ENCODE measurements at places on chromosomes 1 and 21. TPM values are rescaled to one million over a fixed set of nuclear protein-coding genes. Genes with fewer than 3 reads are reported as not detected.
A peak's percentile ranks its signal among the peaks of the same experiment; 100 is the strongest.

The GABPA gene
- 23.3 TPM for total RNA-seq

The CD53 gene
- not detected for total RNA-seq

DNA sequence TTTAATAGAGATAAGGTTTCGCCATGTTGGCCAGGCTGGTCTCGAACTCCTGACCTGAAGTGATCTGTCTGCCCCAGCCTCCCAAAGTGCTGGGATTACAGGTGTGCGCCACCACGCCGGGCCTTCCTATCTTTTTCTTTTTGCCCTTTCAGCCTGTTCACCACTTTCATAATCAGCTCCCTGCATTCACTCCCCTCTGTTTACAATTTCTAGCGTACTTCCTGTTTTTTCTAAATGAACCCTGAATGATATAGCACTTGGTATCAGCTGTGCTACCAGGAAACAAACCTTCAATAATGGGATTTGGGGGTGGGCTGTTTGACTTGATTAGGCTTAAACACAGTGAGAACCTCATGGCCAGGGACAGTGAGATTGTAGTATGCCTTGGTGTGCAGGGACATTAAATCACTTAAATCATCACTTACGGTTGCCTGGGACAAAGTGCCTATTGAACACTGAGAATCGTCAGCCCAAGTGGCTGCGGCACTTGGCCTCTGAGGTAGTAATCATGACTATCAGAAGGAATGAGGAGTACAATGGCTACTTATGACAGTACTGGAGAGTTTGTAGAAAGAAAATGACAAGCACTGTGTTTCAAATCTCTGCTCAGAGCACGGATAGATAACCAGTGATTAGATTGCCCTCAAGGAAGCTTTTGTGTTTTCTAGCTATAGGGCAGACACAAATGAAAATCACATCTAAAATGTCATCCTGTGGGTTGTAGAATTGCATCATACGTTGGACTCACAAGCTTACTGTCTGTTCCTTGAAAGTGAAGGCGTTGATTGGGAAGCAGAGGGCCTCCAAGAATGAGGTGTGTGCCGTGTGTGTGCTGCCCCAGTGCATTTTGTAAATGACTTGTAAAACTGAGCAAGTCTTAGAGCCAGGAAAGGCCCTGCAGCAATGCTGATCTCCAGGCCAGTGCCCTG, 661.8 kb downstream of the MATN1 start:
- H3K27me3 ChIP-seq: no peaks in the 10 kb centered on the region
- no peak overlapping the region for H3K4me3 ChIP-seq
- peak overlapping the region; percentile 17 for H3K27ac ChIP-seq
- no peaks in the 10 kb centered on the region for H3K36me3 ChIP-seq

DNA sequence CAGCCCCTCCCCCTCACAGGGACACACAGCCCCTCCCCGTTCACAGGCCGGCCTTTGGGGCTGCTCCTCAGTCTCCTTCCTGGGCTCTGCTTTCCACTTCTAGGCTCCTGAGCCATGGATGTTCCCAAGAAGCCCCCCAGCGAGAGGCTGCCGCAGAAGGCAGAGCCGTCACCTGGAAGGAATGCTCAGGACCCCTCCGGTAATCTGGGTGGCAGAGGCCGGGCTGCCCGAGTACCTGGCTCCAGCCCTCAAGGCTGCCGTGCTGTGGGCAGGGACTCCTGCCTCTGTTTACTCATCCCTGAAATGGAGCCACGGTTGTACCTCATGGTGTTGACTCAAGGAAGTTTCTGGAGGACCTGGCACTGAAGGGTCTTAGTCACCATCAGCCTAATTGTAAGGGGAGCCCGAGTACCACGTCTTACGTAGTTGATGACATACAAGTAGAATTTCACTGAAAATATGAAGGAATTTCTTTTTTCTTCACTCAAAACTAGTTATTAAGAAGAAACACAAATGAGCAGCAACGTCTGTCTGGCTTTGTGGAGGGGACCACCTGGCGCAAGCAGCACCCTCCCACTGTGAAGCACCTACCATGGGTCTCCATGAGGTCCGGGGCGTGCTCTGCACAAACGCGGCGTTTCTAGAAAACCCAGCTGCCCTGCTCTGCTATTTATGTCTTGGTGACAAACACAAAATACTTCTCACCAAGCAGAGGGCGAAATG, 33.7 kb downstream of the PRDM15 start:
- H3K27me3 ChIP-seq: no peaks in the 10 kb centered on the region
- no peak for DNase-seq
- H3K4me1 ChIP-seq: peaks cover 24% of the 10 kb centered on the region

DNA sequence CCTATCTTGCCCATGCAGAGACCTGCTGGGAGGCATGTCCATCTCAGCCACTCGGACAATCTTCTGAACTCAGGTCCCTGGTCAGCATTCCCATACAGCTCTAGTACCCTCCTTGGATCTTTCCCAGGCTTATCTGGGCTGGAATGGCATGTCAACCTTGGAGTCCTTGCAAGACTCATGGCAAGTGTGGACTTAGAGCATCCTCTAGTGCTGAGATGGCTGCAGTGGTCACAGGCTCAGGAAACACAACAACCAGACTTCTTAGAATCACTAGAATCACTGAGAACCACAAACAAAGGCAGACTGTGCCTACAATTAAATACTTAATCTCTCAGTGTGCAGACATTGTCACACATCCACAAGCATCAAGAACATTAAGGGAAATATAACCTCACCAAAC, 73.1 kb upstream of the TSHB start:
- no peak overlapping the region for H3K27ac ChIP-seq
- DNase-seq: no peak
- no peak overlapping the region for H3K4me3 ChIP-seq
- no peaks in the 10 kb centered on the region for H3K4me1 ChIP-seq
- H3K27me3 ChIP-seq: peaks cover 38% of the 10 kb centered on the region

GRCh38 chr1:221886743-221887414, 145.0 kb upstream of the DUSP10 start:
- no peaks in the 10 kb centered on the region for H3K27me3 ChIP-seq
- H3K4me3 ChIP-seq: no peak overlapping the region
- no peak for DNase-seq
- H3K27ac ChIP-seq: no peak overlapping the region
- H3K36me3 ChIP-seq: no peaks in the 10 kb centered on the region

DNA sequence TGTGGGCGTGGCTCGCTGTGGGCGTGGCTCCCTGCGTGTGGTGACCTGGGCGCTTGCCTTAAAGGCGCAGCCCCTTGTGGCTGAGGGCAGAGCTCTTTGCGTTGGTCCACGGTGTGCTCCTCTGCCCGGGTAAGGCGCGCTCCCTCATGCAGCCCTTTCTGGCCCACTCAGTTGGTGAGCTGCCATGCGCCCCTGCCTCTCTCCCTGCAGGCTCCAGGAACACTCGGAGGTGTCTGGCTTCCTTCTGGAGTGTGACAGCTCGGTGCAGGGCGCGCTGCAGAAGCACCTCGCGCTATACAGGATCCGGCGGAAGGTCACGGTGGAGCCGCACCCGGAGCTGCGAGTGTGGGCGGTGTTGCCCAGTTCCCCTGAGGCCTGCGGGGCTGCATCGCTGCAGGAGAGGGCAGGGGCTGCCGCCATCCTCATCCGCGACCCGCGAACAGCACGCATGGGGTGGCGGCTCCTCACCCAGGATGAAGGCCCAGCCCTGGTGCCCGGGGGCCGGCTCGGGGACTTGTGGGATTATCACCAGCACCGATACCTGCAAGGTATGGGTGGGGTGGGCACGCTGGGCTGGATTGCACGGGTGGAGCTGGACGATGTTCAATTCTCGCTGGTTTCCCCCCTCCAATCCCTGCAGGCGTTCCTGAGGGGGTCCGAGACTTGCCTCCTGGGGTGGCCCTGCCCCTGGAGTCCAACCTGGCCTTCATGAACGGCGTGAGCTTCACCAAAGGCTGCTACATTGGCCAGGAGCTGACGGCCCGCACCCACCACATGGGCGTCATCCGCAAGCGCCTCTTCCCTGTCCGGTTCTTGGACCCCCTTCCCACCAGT, 9.1 kb downstream of the IBA57 start:
- H3K36me3 ChIP-seq: no peaks in the 10 kb centered on the region
- DNase-seq: no peak
- no peak overlapping the region for H3K4me3 ChIP-seq
- no peak overlapping the region for H3K27ac ChIP-seq
- no peaks in the 10 kb centered on the region for H3K27me3 ChIP-seq

DNA sequence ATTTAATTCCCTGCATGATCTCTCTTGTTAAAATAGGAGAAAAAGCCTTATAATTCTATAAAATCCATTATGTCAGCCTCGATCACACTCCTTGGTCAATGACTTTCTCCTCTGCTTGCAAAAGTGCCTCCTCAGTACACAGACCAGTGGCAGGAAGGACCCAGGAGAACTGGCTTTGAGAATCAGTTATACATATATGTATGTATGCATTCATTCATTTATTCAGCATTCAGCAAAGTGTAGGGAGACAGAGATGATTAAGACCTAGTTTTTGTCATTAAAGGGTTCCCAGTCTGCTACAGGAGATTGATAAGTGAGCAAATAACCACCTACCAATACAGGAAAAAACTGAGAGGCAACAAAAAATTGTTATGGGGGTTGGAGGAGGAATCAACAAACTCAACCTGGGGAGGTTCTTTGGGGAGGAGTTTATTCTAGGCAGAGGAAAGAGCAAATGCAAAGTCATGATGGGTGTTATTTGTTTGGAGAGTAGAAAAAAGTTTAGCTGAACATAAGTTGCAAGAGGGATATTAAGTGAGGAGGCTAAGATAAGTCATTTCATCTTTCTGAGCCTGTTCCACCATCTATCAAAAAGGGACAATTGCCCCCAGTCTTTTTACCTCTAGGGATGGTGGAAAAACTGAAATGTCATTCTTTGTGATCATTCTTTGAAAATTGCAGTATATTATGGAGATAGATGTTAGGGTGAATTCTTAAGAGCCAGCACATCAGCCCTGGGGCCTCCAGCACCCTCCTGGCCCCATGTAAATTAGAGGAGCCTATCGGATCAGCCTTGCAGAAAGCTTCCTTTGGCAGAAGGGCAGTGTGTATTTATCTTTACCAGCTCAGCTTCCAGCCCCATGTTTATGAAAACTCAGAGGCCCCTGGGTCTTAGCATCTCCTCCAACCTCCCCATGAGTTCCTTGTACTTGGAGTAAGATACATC, 128.0 kb downstream of the OMA1 start:
- no peak overlapping the region for H3K27ac ChIP-seq
- DNase-seq: no peak
- no peaks in the 10 kb centered on the region for H3K27me3 ChIP-seq

DNA sequence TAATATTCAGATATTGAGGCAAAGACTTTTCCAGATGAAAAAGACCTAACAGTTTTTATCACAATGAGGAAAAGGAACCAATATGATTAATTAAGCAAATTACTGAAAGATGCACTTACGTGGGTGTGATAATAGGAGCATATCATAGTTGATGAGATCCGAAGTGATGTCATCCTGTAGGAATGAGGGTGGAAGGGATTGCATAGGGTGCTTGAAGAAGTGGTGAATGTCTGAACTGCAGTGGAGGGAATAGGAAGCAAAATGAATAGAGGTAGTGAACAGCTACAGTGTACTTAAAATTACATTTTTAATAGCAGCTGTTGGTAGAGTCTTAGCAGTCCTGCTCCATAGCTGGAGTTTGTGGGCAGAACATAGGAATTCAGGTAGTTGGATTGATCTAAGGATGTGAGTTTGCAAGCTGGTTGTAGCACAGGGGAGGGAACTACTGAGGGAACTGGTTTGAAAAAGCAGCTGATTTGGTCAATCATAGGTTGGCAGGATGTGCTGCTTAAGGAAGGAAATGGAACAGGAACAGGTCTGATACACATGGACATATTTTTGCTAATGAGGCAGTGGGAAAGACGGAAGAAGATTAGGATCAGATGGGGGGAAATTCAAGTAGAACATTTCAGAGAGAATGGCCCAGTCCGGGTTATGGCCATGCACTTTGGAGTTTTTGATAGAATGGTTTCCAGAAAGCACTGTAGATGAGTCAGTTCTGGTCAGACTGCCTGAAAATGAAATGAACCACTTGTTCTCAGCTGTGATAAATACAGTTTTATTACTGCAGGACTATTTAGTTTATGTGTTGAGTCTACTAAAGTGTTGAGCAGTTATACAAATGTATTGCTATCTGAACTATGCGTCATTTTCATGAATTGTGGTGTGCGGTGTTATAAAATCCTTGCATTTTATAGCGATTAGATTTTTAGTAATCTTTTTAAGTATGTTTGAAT, 155.8 kb downstream of the RYR2 start:
- H3K36me3 ChIP-seq: no peaks in the 10 kb centered on the region
- no peak overlapping the region for H3K27ac ChIP-seq
- no peak overlapping the region for H3K4me3 ChIP-seq
- no peaks in the 10 kb centered on the region for H3K4me1 ChIP-seq
- no peaks in the 10 kb centered on the region for H3K27me3 ChIP-seq

GRCh38 chr1:7617826-7618225, 153.3 kb upstream of the VAMP3 start:
- peaks cover 10% of the 10 kb centered on the region for H3K27me3 ChIP-seq
- no peak overlapping the region for H3K4me3 ChIP-seq
- no peak overlapping the region for H3K27ac ChIP-seq
- DNase-seq: no peak
- H3K36me3 ChIP-seq: no peaks in the 10 kb centered on the region

DNA sequence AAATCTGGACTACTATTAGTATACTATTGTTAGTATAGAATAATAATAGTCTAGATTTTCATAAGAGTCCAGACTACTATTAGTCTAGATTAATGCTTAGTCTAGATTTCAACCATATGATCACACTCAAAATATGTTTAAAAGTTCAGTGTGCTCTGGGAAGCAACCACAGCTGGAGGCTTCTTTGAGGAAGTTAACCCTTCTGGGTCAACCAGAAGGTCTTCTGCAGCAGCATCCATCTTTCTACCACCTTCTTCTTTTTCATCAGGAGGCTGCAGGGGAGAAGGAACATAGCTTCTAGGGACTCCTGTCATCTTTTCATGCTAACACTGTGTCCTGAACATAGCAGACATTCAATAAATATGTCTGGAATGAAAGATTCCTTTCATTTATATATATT, 51.2 kb upstream of the DNAJC6 start:
- H3K4me1 ChIP-seq: peaks cover 16% of the 10 kb centered on the region
- H3K27ac ChIP-seq: no peak overlapping the region
- no peak overlapping the region for H3K4me3 ChIP-seq
- H3K27me3 ChIP-seq: peaks cover 60% of the 10 kb centered on the region
- no peak for DNase-seq

DNA sequence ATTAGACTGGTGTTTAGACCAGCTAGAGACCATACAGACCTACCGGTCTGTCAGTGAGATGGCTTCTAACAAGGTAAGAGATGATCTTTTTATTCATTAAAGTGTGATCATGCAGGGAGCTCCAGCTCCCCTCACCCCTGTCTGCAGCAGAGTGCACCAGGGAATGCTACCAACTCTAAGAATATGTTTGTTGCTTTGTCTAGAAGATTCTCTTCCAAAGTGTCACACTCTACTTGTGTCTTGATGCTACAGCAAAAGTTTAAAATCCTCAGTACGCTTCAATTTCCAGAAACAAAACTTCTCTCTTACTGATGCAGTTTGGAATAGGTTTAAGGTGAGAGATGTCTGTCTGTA, 201.4 kb upstream of the SGIP1 start:
- no peaks in the 10 kb centered on the region for H3K27me3 ChIP-seq
- H3K36me3 ChIP-seq: peaks cover 3% of the 10 kb centered on the region
- peaks cover 68% of the 10 kb centered on the region for H3K4me1 ChIP-seq
- no peak for DNase-seq
- H3K4me3 ChIP-seq: peak overlapping the region; percentile 94
